ENCODE measurements at places on chromosomes 7 and 10.

- H3K36me3 ChIP-seq: no peaks in the 10 kb centered on the region
- H3K27me3 ChIP-seq: peaks cover 30% of the 10 kb centered on the region
- H3K4me3 ChIP-seq: no peak overlapping the region
- peaks cover 32% of the 10 kb centered on the region for H3K4me1 ChIP-seq
These were observed 9.9 kb downstream of the PRKAG2 start for GRCh38 chr7:151866761-151867655.

DNA sequence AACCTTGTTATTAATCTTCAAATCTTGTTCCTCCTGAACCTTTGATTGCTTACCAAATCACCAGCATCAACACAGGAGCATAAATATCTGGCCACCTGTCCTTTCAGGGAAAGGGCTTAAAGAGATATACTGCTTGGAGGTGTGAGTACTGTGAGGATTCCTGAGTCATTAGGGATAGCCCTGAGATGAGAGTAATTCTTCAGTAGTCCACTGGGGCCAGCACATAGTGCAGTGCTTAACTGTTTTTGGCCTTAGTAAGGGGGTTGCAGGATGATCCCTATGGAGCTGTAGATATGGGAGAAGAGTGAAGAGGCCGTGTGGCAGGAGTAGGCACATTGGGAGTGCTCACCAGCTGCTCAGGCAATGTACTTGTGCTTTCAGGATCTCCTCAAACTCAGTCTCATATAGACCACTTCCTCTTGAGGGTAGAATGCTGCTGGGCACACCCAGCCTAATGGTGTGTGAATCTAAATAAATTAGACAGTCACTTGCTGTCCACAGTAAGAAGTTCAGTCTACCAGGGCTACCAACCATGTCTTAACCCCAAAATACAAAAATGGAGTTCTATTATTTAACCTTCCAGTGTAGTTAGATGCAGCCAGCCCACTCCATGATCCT, 26.5 kb upstream of the GPR141 start:
- no peaks in the 10 kb centered on the region for H3K36me3 ChIP-seq
- DNase-seq: no peak
- H3K4me1 ChIP-seq: no peaks in the 10 kb centered on the region
- H3K27me3 ChIP-seq: no peaks in the 10 kb centered on the region
- no peak overlapping the region for H3K4me3 ChIP-seq
- no peak overlapping the region for H3K27ac ChIP-seq

GRCh38 chr10:106935978-106936451, 228.5 kb downstream of the SORCS1 start:
- no peaks in the 10 kb centered on the region for H3K36me3 ChIP-seq
- peaks cover 4% of the 10 kb centered on the region for H3K4me1 ChIP-seq
- no peaks in the 10 kb centered on the region for H3K27me3 ChIP-seq

- H3K36me3 ChIP-seq: peaks cover 5% of the 10 kb centered on the region
- H3K4me3 ChIP-seq: no peak overlapping the region
- no peak overlapping the region for H3K27ac ChIP-seq
- no peaks in the 10 kb centered on the region for H3K4me1 ChIP-seq
- H3K27me3 ChIP-seq: peaks cover 7% of the 10 kb centered on the region
These were observed 143.4 kb upstream of the GLI3 start for GRCh38 chr7:42380401-42380800.

- DNase-seq: no peak
- H3K4me3 ChIP-seq: no peak overlapping the region
- no peaks in the 10 kb centered on the region for H3K27me3 ChIP-seq
- no peaks in the 10 kb centered on the region for H3K4me1 ChIP-seq
- no peak overlapping the region for H3K27ac ChIP-seq
- peaks cover 7% of the 10 kb centered on the region for H3K36me3 ChIP-seq
These were observed 581.2 kb upstream of the MGMT start for GRCh38 chr10:128885573-128886555.

- H3K4me3 ChIP-seq: no peak overlapping the region
- H3K27me3 ChIP-seq: peaks cover 4% of the 10 kb centered on the region
- H3K27ac ChIP-seq: peak overlapping the region; percentile 13
- DNase-seq: no peak
These were observed 70.8 kb upstream of the PARD3 start for GRCh38 chr10:34885898-34886297.

DNA sequence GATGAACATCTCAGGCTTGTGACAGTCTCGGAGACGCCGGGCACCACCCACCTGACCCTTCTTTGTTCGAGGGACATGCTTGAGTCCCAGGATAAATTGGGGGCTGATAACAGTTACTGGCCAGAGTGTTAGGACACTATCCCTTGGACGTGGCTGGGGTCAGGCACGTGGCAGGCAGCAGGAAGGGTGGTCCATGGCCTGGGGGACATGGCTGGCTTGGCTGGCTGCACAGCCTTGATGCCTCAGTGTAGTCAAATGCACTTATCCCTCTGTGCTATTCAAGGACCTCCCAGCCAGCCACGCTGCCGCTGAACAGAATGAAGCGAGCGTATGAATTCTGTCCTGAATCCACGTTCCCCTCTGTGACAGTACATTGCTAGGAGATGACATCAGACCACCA, 662.0 kb upstream of the FOXK1 start:
- DNase-seq: no peak
- H3K27me3 ChIP-seq: peaks cover 8% of the 10 kb centered on the region
- peaks cover 57% of the 10 kb centered on the region for H3K36me3 ChIP-seq
- H3K27ac ChIP-seq: no peak overlapping the region
- peaks cover 19% of the 10 kb centered on the region for H3K4me1 ChIP-seq
- H3K4me3 ChIP-seq: no peak overlapping the region

DNA sequence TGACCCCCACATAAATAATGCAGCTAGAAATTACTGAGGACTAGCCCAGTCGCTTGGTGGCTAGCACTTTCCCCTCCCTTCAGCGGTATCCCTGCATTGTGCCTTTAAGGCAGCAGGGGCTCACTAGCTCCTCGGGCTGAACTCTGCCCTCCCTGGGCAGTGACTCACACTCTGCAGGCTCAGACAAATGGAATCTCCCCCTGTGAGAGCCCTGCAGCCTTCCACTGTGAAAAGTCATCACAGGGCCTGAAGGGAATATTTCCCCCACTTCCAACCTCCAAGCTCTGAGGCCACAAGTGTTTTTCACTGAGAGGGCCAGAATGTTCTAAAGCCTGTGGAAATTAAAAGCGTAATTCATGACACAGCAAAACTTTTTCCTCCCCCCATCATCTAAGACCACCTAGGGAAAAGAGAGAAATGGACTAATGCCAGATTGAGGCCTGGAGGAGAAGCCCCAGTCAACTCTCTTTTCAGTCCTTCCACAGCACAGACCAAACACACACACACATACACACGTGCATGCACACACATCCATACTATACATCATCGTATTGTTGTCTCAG, 93.6 kb upstream of the COL1A2 start:
- H3K4me3 ChIP-seq: peak overlapping the region; percentile 28
- H3K27ac ChIP-seq: peak overlapping the region; percentile 98
- no peaks in the 10 kb centered on the region for H3K36me3 ChIP-seq
- peaks cover 5% of the 10 kb centered on the region for H3K27me3 ChIP-seq

DNA sequence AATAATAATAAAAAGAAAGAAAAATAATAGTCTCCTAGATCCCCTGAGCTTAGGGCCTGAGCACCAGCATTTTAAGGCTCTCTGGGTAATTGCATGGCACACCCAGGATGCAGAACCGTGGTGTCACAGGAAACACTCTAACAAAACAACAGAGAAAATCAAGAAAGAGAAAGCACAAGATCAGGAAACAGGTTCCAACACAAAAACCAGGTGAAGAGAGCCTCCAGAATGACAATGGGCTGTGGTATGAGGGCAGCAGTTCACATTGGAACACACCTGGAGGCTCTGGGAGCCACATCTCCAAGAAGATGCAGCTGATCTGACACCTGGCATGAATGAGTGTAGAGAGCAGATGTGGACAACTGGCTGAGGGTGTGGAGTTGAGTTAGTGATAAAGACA, 7.1 kb downstream of the MMRN2 start:
- no peak overlapping the region for H3K4me3 ChIP-seq
- H3K27ac ChIP-seq: no peak overlapping the region
- peaks cover 47% of the 10 kb centered on the region for H3K4me1 ChIP-seq

DNA sequence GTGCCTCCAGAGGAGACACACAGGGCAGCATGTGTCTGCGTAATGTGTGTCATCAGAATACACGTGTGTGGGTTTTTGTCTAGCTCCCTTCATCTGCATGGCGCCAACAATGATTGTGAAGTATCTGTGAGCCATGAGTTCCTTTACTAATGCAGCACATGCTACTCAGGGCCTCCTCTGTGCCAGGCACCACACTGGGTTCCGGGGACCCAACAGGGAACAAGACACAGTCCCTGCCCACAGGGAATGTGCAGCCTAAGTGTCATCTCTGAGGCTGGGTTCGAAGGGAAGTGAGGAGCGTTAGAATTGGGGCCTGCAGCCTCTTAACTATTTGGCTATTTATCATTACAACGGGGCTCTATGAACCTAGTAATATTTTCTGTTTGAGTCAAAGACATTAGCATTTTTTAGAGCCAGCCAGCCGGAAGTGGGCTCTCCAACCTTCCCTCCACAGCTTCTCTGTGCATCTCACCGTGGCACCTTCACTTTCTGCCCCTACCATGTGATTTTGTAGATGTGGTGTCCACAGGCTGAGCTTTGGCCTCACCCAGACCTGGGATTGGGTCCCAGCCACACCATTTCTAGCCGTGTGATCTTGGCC, 43.9 kb upstream of the SRGN start:
- no peaks in the 10 kb centered on the region for H3K36me3 ChIP-seq
- DNase-seq: no peak
- peaks cover 14% of the 10 kb centered on the region for H3K4me1 ChIP-seq
- no peak overlapping the region for H3K27ac ChIP-seq

DNA sequence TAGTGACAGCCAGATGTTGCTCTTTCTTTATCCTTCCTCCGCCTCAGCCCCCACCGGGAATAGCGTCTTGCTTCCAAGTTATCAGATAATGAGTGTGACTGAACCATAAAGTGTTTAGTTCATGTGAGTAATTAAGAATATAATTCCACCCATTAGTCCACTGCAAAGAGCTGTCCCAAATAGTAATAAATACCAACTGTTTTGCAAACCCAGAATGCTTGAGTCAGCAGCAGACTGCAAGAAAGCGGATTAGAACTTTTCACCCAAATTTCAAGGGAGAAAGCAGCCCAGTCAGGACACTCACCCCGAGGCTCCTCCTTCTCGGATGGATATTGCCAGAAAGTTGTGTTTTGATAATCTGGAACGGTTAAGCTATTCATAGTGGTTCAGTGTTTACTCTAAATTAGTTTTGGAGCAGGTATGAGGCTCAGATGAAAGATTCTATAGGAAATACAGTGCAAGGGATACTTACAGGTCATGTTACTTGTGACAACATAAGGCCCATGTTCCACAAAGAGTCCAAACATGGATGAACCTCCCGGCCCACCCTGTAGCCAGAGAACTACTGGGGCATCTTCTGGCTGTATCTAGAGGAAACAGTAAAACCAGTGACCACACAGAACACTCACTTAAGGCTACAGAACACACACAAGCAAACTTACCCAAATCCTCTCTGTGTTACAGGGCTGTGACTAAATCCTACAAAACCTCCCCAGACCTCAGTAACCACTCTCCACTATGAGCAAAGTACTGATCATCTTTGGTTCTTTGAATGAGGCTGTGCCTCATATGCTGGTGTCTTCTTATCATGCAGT, 50.5 kb downstream of the CPVL start:
- no peaks in the 10 kb centered on the region for H3K27me3 ChIP-seq
- peaks cover 69% of the 10 kb centered on the region for H3K4me1 ChIP-seq
- H3K27ac ChIP-seq: peak overlapping the region; percentile 87
- H3K4me3 ChIP-seq: no peak overlapping the region

DNA sequence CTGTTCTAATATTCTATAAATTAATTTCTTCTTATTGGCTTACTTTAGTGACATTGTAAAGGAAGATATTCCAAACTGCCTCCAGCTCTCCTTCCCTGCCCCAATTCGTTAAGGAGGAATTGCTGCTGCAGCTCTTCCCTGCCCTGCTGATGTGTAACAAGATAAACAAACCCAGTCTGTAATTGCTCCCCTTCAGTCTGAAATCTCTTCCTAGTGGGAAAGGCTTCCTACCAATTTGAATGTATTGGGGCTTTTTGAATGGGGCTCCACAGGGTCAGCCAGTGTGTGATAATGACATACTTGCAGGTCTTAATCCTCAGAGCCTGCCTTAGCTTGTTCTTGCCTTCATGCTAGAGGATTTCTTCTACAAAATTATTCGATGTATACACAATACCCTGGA, 849.9 kb upstream of the GHITM start:
- H3K27me3 ChIP-seq: peaks cover 6% of the 10 kb centered on the region
- H3K27ac ChIP-seq: no peak overlapping the region
- no peaks in the 10 kb centered on the region for H3K36me3 ChIP-seq
- H3K4me1 ChIP-seq: peaks cover 11% of the 10 kb centered on the region
- H3K4me3 ChIP-seq: no peak overlapping the region
- no peak for DNase-seq

DNA sequence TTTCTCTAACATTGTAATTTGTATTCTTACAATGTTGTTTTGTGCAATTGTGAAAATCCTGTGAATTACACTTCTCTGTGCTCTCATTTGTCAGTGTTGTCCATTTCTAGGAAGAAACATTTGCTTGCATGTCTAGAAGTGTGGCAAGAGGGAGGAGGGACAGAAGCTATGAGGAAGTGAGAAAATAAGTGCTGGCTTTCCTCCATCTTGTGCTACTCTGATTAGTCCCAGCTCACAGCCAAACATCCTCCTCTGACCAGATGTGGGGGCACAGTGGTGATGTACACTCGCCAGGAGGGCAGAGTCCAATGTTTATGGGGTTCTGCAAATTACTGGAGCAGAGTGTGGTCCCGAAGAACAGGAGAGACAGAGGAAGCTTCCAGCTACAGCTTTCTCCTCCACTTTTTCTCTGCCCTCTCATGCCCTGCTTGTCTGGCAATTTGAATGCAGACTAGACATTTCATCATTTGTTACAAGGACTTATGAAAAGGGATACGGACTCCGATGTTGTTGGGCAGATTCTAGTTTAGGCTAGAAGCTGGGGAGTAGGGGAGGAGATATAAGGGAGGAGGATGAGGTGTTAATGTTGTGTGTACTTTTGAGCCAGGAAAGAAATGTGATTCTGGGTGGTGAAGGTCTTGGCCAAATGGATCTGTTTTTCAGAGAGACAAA, 131.0 kb upstream of the C1GALT1 start:
- peaks cover 9% of the 10 kb centered on the region for H3K27me3 ChIP-seq
- H3K36me3 ChIP-seq: no peaks in the 10 kb centered on the region
- peaks cover 9% of the 10 kb centered on the region for H3K4me1 ChIP-seq
- DNase-seq: no peak
- peak overlapping the region; percentile 19 for H3K27ac ChIP-seq

GRCh38 chr10:26574783-26575182, 122.7 kb upstream of the PDSS1 start:
- H3K27ac ChIP-seq: no peak overlapping the region
- H3K4me3 ChIP-seq: no peak overlapping the region
- no peaks in the 10 kb centered on the region for H3K36me3 ChIP-seq
- no peak for DNase-seq
- H3K27me3 ChIP-seq: peaks cover 22% of the 10 kb centered on the region

- peak overlapping the region; percentile 98 for H3K27ac ChIP-seq
- DNase-seq: peak; percentile 52
- peaks cover 42% of the 10 kb centered on the region for H3K4me1 ChIP-seq
- H3K4me3 ChIP-seq: peak overlapping the region; percentile 31
- no peaks in the 10 kb centered on the region for H3K27me3 ChIP-seq
These were observed 16.1 kb downstream of the COL26A1 start for GRCh38 chr7:101378751-101379174.

GRCh38 chr7:12094365-12094921, 116.7 kb upstream of the TMEM106B start:
- DNase-seq: no peak
- H3K4me3 ChIP-seq: no peak overlapping the region
- H3K27me3 ChIP-seq: peaks cover 6% of the 10 kb centered on the region
- H3K27ac ChIP-seq: no peak overlapping the region
- H3K4me1 ChIP-seq: no peaks in the 10 kb centered on the region
- no peaks in the 10 kb centered on the region for H3K36me3 ChIP-seq

- no peak for DNase-seq
- no peak overlapping the region for H3K27ac ChIP-seq
- peaks cover 74% of the 10 kb centered on the region for H3K4me1 ChIP-seq
- no peaks in the 10 kb centered on the region for H3K36me3 ChIP-seq
These were observed 2.8 kb upstream of the DEPP1 start for GRCh38 chr10:44981172-44982113.
